ENCODE measurements at places on chromosomes 6 and 20. TPM values are rescaled to one million over a fixed set of nuclear protein-coding genes. Genes with fewer than 3 reads are reported as not detected.
A peak's percentile ranks its signal among the peaks of the same experiment; 100 is the strongest.

- peak overlapping the region; percentile 37 for H3K4me3 ChIP-seq
- DNase-seq, result peak; percentile 18
- no peaks in the 10 kb centered on the region for H3K36me3 ChIP-seq
- H3K27me3 ChIP-seq, result peaks cover 79% of the 10 kb centered on the region
- peak overlapping the region; percentile 59 for H3K27ac ChIP-seq
- H3K4me1 ChIP-seq, result peaks cover 29% of the 10 kb centered on the region
These were observed 92.8 kb upstream of the BTN3A2 start for GRCh38 chr6:26272171-26272637.

Gene HLA-DQA1
- 22.1 TPM for total RNA-seq

Gene TGIF2
- 8.2 TPM for total RNA-seq

Gene SAMD3
- total RNA-seq, result 3.1 TPM
